ENCODE measurements at places on chromosomes 11 and 22. TPM values are rescaled to one million over a fixed set of nuclear protein-coding genes. Genes with fewer than 3 reads are reported as not detected.

ACRV1 gene
- not detected for total RNA-seq

SERHL2 gene
- 0.27 TPM for total RNA-seq

ART5 gene
- total RNA-seq = 0.21 TPM

TMEM86A gene
- total RNA-seq = 3.1 TPM

- no peak for DNase-seq
These were observed 29.7 kb upstream of the PSMA1 start for GRCh38 chr11:14549891-14550290.

- DNase-seq = no peak
These were observed 7.3 kb downstream of the USP35 start for GRCh38 chr11:78195917-78196560.

All from kidney epithelial cell (primary cell).